ENCODE measurements at places on chromosomes 2 and 18. TPM values are rescaled to one million over a fixed set of nuclear protein-coding genes. Genes with fewer than 3 reads are reported as not detected.

Gene DNAJC27
- polyA plus RNA-seq: 4.1 TPM

Gene FEV
- polyA plus RNA-seq: not detected

Gene TCF23
- not detected for polyA plus RNA-seq

Gene PROC
- polyA plus RNA-seq: not detected

DNA sequence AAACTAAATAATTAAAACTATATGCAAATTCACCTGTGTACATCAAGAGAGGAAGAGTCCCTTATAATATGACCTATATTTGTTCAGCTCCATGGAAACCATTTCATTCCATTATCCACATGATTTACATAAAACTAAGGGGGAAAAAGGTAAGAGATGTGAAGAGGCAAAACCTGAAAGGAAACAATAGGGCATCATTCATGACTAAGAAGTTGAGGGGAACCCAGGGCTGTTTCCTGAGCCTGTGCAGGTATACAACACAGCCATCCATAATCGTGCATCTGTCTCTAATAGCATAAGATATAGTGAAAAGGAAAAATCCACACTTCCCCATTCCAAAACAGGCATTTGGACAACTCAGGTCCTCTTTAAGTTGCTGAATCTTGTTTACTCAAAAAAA is 151.3 kb downstream of the NR4A2 start:
- DNase-seq: no peak

DNA sequence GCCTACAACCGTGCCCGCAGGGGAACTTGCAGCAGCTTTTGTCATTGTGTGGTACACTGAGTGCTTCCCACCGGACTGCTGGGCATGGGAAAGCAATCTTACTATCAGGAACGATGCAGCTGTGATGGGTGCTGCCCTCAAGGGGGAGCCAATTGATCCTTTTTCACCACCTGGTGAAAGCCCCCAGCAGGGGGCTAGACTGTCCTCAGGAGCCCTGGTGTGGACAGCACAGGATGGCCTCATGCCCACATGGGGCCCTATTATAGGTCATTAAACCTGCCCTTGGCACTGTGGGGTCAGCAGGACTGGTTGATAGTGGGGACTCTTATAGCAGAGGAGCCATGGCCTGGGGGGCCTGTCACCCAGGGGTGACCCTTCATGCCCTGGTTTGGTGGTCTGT is 172.2 kb downstream of the GLI2 start:
- DNase-seq: no peak

GRCh38 chr2:227511239-227511930 is 39.4 kb downstream of the AGFG1 start:
- no peak for DNase-seq

DNA sequence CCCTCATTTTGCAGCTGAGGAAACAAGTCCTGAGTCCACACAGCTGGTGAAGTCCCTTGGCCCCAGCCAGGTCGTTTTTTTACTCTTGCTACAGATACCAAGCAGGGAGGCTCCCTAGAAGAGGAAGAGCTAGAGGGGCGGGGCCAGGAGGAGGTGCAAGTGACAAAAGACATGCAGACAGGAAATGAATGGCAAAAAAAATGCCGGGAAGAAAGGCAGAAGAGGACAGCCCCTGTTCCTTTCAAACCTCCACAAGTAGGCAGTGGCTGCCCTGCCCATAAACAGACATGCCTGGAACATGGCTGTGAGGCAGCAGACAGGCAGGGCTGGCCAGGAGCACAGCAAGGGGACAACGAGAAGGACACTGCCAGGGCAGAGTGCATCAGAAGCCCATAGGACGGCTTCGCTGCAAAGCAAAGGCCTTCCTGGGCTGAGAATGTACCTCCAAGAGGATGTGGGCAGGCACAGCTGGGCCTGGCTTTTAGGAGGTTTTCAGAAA is 108.7 kb downstream of the ZBTB7C start:
- DNase-seq: no peak
